Inflammatory macrophage treated with lipopolysaccharide for 1 hour (primary cell): ENCODE measurements at places on chromosomes 13 and 19.
A peak's percentile ranks its signal among the peaks of the same experiment; 100 is the strongest.

DNA sequence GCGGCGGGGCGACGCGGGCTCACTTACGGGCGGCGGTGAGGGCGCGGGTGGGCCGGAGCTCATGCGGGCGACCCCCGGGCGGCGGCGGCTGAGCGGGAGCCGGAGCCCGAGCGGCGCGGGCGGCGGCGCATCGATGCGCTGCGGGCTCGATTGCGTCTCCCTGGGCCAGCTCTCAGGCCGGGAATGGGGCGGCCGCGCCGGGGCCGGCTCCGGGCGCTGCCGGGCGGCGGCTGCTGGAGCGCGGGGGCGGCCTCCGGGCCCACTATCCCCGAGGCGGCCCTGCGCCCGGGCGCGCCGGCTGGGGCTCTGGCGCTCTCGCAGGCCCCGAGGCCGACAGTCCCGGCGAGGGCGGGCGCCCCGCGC is 1.4 kb upstream of the TSHZ3 start:
- DNase-seq = peak; percentile 44

GRCh38 chr19:52585604-52586003 is 15.5 kb downstream of the ZNF701 start:
- DNase-seq = no peak

- no peak for DNase-seq
Observed at GRCh38 chr13:94557684-94558235, 38.2 kb downstream of the TGDS start.

- no peak for DNase-seq
Observed at GRCh38 chr13:100290165-100290801, 201.4 kb downstream of the PCCA start.

DNA sequence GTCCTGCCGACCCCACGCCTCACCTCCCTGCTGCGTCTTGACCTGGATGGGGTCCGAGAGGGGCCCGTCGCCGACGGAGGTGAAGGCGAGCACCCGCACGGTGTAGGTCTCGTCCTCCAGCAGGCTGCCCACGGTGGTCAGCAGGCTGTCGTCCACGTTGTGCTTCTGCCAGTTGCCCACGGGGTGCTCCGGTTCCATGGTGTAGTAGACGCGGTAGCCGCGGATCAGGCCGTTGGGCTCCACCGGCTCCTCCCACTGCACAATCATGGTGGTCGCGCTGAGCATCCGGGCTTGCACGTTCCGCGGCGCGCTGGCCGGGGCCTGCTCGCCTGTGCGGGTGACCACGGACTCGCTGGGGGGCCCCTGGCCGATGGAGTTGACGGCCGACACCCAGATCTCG is 96.7 kb downstream of the PTPRS start:
- no peak for DNase-seq

DNA sequence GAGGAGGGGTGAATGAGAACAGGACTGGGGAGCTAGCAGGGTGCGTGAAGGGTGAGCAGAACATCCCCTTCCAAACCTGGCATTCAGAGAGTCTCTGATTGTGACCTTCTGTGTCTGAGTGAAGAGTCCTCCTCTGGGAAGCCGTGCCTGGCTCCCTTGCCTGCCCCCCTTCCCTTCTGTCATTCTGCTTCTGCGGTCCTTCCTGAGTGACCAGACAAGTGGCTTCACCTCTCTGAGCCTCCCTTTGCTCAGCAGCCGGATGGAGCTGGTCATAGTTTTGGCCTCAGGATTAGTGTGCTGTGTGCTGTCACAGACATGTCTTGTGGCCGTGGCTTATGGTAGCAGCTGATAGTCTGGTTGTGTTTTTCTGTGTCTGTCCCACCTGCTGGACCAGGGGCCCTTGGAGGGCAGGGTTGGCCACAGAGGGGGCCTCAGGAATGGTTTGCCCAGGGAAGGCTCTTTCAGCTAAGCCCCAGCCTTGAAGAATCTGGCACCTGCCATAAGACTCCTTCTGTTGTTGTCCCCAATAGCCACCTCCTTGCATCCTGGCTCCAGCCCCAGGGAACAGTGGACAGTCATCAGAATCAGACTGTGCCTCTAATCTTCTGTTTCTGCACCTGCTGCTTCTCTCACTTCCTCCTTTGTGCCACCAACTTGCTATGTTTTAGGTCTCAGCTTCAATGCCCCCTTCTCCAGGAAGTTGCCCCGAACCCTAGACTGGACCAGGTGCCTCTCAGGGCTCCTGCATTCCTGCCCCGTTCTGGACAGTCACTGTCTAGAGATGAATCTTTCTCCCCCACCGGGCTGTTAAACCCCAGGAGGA is 5.9 kb downstream of the CLPTM1 start:
- no peak for DNase-seq

GRCh38 chr19:10712754-10713153 is 5.1 kb upstream of the DNM2 start:
- DNase-seq = no peak

DNA sequence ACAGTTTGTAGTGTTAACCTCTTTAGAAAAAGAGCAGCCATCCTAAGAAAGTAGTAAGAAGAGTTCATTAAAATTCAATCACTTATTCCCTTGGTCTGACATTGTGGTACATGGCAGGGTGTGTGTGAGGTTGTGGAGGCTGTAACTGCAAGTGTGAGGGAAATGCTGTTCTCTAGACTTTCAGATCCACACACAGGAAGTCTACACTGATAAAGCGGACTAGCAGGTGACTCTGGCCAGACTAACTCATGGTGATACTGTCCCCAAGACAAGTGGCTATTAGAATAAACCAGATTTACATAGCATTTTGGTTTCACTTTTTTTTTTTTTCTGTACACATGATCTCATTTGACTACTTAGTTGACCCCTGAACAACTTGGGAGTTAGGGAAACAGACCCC is 10.0 kb downstream of the MTIF3 start:
- DNase-seq = no peak

GRCh38 chr19:3699741-3700241 is 477 bp downstream of the PIP5K1C start:
- DNase-seq = no peak

DNA sequence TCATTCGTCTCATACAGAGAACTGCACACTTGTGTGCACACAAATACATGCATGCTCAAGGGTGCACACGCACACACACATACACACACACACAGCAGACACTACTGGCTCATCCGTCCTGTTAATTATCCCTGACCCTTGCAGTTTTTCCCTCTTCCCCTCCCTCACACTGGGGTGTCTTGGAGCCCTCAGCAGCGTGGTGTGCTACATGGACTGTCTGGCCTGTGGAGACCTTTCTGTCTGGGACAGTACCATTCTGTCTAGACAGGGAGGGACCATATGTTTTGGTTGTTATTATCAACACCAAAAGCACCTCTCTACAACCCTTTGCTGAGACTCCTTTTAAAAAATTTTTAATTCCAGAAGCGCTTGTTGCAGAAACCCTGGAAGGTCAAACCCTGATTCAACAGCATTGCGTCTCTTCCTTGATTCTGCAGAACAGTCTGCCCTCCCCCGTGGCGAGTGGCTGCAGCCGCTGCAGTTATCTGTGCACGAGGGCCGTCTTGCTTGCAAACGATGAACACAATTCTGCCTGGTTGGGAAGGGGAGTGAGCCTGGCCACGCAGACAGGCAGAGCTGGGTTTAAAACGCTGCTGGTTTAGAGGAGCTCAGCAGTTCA is 374.0 kb downstream of the IRS2 start:
- no peak for DNase-seq

- no peak for DNase-seq
Observed at GRCh38 chr19:11246941-11247340, 7.5 kb downstream of the ANGPTL8 start.

- no peak for DNase-seq
Observed at GRCh38 chr19:29519931-29520330, 5.9 kb upstream of the VSTM2B start.

- no peak for DNase-seq
Observed at GRCh38 chr19:3479834-3480215, 500 bp downstream of the SMIM24 start.

DNA sequence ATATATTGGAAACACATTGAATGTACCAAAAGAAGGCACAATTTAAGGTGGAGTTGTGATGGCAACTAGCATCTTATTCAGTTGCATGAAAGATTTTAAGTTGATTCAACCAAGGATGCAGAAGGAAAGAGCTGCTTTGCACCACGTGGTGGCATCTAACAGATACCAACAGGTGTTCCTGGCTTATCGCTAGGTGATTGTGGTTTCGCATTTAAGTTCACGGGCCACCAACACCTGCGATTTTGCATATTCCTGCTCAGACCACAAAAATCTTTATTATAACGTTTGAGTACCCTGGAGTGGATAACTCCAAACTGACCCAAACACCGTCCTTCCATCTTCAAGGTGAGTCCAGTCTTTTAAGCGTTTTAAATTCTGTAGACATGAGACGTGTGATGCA is 45.3 kb downstream of the RGCC start:
- DNase-seq = no peak

DNA sequence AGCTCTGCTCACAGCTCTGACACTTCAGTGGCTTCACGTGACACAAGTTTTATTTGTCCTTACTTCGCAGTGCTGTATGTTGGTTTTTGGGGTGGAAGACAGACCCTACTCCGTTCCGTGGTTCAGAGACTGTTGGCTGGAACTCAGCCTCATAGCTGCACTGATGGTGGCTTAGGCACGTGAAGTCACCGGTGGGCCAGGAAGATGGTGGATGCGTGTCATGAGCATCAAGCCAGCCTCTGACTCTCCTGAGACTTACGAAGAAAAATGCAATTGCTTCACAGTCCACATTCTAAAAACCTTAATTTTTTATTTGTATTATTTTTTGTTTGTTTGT is 161.4 kb upstream of the SOX1 start:
- no peak for DNase-seq

- DNase-seq = no peak
Observed at GRCh38 chr13:106425661-106426060, 109.8 kb downstream of the EFNB2 start.

- no peak for DNase-seq
Observed at GRCh38 chr13:110723598-110723997, 10.1 kb downstream of the ING1 start.

DNA sequence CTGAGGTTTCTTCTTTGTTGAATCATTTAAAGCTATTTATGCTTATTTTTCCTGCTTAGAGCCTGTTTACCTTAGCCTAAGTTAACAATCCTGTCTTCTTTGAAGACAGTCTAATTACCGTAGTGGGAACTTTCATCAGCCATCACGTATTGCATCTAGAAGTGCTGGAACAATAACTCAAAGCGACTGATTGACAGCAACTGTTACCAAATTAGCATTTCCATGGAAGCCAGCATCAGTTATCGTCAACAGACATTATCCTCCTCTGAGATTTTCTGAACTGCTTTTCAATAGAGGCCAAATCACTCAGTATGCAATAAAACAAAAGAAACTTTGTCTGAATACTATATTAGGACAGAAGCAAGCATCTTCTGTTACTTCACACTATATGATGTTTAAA is 433.3 kb upstream of the SLITRK1 start:
- DNase-seq = no peak

- DNase-seq = no peak
Observed at GRCh38 chr13:40329781-40330485, 336.5 kb downstream of the FOXO1 start.

GRCh38 chr19:45815481-45816216 is 541 bp upstream of the RSPH6A start:
- no peak for DNase-seq

DNA sequence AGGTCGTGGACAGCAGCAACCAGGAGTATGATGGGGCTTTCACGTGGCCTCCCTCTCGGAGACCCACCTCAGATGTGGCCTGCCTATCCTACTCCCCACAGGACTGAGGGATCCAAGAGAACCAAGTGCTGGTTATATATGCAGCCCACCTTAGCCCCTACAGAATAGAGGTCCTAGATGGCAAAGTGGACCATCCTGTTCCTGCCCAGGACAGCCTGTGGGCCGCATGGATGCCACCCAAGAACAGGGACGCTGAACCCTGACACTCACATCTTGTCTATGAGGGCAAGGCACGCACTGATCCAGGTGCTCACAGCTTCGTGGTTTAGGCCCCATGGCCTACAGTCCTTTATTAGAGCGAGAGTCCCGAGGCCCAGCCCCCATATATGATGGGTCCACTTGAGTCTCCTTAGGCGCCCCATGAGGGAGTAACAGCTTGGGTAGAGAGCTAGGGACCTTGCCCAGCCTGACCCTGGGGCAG is 1.5 kb upstream of the SLC27A5 start:
- DNase-seq = no peak

DNA sequence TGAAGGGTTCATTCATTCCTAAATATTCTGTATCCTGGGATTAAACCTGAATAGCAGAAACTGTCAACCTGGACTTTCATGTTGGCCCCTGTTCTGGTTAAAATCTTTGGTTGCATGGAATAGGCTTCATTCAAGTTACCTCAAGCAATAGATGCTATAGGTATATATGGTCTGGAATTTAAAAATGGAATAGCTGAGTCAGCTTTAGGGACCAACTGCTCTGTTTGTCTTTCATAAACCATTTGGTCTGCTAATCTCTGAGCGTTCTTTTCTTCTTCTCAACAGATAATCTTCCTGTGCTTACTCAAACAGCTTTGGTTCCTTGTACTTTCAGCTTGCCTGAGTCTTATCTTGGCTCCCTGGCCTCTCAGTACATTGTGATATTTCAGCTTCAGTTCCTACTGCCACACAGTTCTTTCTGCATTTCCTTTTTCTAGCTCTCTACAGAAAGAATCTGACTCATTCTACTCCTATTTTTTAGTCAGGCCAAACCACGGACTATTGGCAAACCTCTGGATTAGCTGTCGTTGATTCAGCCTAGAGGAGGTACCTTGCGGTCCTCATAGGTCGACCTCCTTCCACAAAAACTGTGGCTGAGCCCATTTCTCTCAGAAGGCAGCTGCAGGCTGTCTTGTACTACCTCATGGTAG is 35.9 kb upstream of the MAB21L1 start:
- peak; percentile 9 for DNase-seq

- DNase-seq = no peak
Observed at GRCh38 chr13:67614579-67614978, 384.4 kb upstream of the PCDH9 start.

GRCh38 chr19:44955505-44956439 is 592 bp downstream of the CLPTM1 start:
- DNase-seq = no peak

DNA sequence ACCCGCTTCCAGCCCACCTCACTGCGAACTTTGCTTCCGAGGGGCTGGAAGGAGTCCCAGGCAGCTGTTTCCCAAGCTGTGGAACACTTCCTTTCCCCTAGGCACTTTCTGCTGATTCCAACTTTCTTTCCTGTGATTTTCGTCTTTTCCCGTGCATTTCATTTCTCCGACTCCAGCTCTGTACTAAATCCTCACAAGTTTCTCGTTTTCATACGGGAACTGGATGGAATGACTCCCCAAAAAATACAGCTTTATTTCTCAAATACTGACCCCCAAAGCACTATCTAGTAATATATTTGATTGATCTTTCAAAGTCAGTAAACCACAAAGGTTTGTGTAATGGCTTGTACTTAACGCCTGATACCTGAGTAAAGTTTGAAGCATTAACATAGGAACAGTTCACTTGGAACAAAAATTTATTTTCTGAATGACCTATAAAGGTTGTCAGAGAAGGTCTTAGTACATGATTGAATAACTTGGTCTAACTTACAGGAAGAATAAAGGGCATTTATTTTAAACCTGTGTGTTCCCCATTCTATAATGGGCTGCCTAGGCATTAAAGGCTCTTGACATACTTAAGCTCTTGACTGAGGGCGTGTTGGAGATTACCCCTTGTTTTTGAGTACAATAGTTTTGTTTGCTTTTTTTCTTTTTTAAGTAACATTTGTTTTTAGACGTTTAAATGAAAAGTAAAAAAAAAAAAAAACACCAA is 1.3 kb upstream of the PCDH9 start:
- DNase-seq = no peak
